Smooth muscle cell of the umbilical artery (primary cell): ENCODE measurements at places on chromosomes 5 and 9. TPM values are rescaled to one million over a fixed set of nuclear protein-coding genes. Genes with fewer than 3 reads are reported as not detected.

GRAMD2B gene
- 17.8 and 22.3 TPM in 2 replicates for total RNA-seq

SH2D3C gene
- total RNA-seq = 0.18 and 0.30 TPM in 2 replicates

GDNF gene
- 1.2 and 2.8 TPM in 2 replicates for total RNA-seq

CDH10 gene
- 2.4 and 2.7 TPM in 2 replicates for total RNA-seq

PHYHD1 gene
- total RNA-seq = 2.1 and 3.4 TPM in 2 replicates

SLC28A3 gene
- 0.59 and 1.0 TPM in 2 replicates for total RNA-seq

ELOVL7 gene
- 0.09 TPM in 1 of 2 replicates, not detected in the other for total RNA-seq

HMCN2 gene
- 0.05 and 0.30 TPM in 2 replicates for total RNA-seq

PALM2AKAP2 gene
- 28.5 and 52.9 TPM in 2 replicates for total RNA-seq

LHX3 gene
- total RNA-seq = not detected in 2 replicates

SHC3 gene
- 63.2 and 79.2 TPM in 2 replicates for total RNA-seq

ANKRD34B gene
- total RNA-seq = not detected in 2 replicates

LAMC3 gene
- under 0.01 and 0.05 TPM in 2 replicates for total RNA-seq

QRFP gene
- total RNA-seq = not detected in 2 replicates

DRD1 gene
- total RNA-seq = under 0.01 TPM in 1 of 2 replicates, not detected in the other

MEIKIN gene
- not detected in 2 replicates for total RNA-seq
